EH (cell line): ENCODE measurements at places on chromosomes 4 and X.
A peak's percentile ranks its signal among the peaks of the same experiment; 100 is the strongest.

- DNase-seq = peak; percentile 60
Observed at GRCh38 chr4:183173580-183174526, 74.8 kb downstream of the WWC2 start.

- DNase-seq = no peak
Observed at GRCh38 chr4:102867278-102868152, 1.3 kb upstream of the CISD2 start.

DNA sequence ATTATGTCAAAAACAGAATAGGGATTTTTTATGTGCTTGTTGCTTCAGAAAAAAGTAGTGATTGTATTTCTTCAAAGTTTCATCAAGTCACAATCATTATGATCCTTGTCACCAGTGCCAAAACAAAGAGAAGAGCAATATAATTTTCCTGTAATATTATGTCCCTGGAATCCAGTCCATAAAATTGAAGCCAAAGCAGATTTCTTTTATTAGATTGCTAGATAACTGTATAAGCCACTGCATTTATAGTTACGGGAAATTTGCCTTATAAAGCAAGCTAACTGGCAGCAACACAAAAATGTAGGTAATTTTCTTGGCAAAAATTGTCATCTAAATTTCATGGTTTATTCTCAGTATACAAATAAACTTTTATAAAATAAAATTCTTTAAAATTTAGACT, 296.1 kb upstream of the ANKRD50 start:
- peak; percentile 6 for DNase-seq

- peak; percentile 34 for DNase-seq
Observed at GRCh38 chrX:74465424-74465823, 44.1 kb downstream of the SLC16A2 start.

- no peak for DNase-seq
Observed at GRCh38 chrX:33188286-33188685, 23.1 kb downstream of the DMD start.

GRCh38 chrX:9538544-9539045, 73.7 kb downstream of the TBL1X start:
- no peak for DNase-seq

DNA sequence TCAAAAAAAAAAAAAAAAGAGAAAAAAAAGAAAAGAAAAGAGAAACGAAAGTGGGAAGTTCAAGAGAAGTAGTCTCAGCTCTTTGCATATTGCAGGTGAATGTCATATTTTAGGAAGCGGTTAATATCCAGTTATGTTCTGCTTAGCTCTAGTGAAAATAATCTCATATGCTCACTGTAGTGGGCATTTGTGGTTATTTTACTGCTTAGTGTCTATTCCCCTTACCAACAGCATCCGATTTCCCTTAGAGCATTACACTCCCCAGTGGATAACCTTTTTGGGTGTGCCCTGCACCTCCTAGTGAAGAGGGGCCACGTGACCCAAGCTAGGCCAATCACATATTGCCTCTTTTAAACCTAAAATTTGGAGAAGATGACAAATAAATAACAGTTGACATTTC, 111.2 kb upstream of the ZNF827 start:
- no peak for DNase-seq

GRCh38 chr4:172892300-172892699, 276.3 kb upstream of the GALNT7 start:
- DNase-seq = peak; percentile 7

DNA sequence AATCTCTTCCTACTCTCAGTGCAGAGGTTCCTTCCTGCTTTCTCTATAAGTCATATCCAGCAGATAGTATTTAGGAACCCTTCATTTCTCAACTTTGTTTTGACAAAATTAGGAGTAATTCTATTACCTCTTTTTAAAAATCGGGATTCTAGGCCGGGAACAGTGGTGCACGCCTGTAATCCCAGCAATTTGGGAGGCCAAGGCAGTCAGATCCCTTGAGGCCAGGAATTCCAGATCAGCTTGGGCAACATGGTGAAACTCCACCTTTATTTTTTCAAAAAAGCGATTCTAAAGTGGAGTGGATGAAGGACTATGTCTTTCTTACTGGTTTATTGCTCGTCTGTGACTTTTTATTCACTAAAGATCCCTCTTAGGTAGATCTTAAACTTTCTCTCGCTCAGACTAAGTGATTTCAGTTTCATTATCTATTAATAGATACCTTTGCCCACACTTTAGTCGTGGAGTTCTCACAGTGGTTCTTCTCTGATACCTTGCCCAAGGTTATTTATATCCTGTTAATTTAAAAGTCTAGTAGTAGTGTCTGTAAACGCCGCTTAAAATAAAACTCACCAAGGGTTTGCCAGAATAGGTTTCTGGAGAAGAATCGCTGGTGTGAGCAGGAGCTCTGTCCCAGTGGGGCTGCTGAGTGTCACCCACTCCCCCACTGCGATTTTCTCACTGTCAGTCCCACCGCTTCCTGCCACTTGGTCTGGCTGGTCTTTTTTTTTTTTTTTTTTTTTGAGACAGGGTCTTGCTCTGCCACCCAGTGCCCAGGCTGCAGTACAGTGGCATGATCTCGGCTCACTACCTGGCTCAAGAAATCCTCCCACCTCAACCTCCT, 27.0 kb upstream of the TMEM131L start:
- no peak for DNase-seq

DNA sequence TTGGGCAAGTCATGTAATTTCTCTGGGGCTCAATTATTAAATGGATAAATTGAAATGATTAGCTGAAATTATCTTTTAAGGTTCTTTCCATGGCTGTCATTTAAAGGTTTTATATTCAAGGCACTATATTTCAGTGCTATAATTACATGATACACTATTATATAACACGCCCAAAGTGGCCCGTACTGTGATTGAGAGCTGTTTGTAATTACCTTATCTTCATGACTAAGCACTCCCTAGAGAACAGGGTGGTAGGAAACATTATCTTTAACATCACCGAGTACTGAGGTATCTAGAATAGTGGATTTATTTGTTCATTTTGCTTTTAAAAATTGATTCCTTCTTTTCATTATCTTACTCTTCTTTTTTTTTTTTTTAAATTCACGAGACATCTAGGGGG, 79.0 kb downstream of the DIAPH2 start:
- DNase-seq = no peak

DNA sequence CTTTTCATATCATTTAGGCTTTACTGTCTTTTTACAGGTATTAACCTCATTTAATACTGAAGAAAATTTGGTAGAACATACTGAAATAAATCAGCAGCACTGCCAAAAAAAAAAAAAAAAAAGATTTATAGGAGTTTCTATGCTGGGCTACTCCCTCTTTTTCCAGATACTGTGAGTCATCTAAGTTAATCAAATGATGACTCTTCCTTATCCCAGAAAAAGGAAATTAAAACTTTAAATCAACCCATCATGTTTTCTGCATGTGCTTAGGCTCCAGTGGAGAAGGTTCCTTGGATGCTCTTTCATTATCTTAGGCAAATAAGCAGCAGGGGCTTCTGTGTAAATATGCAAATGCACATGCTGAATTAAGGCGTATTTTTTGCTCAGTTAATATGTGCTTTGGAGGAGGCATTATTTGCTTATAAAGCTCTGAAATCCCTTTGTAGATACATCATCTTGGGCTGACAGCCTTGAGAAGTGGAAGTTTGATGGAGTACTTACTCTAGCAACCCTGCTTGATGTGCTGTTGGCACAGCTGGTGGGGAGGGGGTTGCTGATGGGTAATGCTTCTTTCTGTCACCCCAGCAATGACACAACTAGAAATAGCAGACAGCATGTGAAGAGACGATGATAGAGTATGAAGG, 136.1 kb downstream of the C4orf33 start:
- DNase-seq = no peak

DNA sequence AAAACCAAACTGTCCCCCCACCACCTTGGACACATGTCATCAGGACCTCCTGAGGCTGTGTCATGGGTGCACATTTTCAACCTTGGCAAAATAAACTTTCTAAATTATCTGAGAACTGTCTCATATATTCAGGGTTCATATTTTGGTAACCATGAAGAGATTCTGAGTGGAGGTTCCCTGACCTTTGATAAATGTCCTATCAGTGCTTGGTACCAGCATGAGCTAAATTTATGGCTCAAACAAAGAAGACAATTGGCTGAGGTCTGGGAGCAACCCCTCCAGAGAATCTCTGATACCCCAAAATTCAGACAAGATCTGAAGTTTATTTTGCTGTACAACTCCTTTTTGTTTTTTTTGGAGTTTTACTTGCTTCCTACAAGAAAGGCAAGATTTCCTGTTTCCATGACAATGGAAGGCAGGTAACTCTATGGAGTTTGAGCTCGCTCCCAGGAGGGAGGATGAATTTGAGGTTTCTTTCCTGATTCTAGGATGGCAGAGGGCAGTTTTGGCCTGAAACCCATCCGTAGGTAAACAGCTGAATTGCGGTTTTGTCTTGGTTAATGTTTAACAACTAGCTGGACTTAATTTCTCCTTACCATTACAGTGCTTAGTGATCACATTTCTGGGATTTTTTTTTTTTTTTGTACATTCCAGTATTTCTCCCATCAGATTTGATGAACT, 14.5 kb downstream of the UGT2B15 start:
- no peak for DNase-seq
